ENCODE measurements at places on chromosomes 4 and X.

DNA sequence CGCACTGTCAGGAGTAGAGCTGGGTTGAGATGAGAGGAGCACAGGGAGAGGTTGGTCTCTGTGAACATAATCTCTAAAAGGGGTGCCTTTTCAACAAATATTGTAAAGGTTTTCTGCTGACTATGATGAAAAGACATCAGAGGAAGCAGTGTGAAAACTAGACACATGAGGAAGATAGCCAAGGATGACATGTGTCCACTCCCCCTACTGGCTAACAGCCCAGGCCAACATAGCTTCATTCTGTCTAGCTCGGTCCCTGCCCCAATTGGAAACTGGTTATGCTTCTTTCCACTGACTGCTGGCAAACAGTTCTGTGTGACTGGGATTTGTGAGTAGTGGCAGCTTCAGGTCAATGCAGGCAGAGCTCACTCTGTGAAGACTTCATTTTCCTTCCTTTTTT is 115.4 kb upstream of the ESX1 start:
- no peak for DNase-seq

DNA sequence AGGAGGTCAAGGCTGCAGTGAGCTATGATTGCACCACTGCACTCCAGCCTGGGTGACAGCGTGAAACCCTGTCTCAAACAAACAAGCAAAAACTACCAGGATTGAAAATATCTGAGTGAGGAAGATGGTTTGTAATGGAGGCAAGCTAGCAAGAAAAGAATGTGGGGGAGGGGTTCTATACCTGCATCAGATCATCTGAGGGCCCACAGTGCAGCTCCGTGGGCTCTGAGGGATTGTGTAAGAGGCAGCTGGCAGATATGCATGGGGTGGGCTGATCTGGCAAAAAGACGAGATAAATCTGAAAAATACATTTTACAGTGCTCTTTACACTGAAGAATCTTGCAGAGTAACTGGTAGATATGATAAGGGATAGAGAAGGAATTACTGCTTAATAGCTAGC is 28.9 kb upstream of the CHRNA9 start:
- DNase-seq, result no peak

- no peak for DNase-seq
These were observed 21.9 kb upstream of the ANXA3 start for GRCh38 chr4:78529569-78530209.

DNA sequence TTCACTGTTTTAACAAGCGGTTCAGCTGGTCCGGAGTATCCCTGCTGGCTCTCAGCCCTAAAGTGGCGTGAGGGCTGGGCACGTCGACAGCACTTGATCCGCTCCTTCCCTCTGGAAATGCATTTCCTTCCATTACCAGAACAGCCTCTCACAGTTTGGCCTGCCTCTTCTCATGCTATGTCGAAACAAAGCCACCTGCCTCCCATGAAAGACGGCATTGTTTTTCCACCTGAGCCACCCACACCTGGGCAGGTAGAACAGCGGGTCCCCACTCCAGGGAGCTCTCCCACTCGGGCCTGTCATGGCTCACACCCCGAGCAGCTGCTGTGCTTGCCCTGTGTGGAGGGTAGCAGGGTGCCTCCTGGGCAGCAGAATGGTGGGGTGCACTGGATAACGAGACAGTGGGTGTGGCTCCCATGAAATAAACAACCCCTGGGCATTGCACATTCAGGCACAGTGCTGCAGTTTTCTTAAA is 86.2 kb downstream of the FHDC1 start:
- DNase-seq, result peak; percentile 4

GRCh38 chr4:26719954-26720552 is 136.2 kb downstream of the TBC1D19 start:
- DNase-seq, result no peak

GRCh38 chr4:21592970-21593670 is 355.5 kb downstream of the KCNIP4 start:
- no peak for DNase-seq

- no peak for DNase-seq
These were observed 542.4 kb upstream of the FAM241A start for GRCh38 chr4:111602848-111603247.

GRCh38 chr4:109207061-109207460 is 95.4 kb downstream of the COL25A1 start:
- DNase-seq, result peak; percentile 29

DNA sequence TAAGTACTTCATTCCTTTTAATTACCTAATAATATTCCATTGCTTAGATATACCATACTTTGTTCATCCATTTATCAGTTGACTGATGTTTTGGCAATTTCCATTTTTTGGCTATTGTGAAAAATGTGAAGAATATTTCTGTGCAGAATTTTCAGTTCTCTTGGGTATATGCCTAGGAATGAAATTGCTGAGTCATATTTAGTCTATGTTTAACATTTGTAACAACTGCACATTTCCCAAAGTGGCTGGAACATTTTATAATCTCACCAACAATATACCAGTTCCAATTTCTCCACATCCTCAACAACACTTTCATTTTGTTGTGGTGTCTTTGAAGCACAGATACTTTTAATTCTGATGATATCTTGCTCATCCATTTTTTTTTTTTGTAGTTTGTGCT is 215.5 kb downstream of the PDGFC start:
- DNase-seq, result no peak

- no peak for DNase-seq
These were observed 136.0 kb upstream of the NPY2R start for GRCh38 chr4:155072417-155072816.

- no peak for DNase-seq
These were observed 7.5 kb upstream of the FGFR3 start for GRCh38 chr4:1785592-1785991.

DNA sequence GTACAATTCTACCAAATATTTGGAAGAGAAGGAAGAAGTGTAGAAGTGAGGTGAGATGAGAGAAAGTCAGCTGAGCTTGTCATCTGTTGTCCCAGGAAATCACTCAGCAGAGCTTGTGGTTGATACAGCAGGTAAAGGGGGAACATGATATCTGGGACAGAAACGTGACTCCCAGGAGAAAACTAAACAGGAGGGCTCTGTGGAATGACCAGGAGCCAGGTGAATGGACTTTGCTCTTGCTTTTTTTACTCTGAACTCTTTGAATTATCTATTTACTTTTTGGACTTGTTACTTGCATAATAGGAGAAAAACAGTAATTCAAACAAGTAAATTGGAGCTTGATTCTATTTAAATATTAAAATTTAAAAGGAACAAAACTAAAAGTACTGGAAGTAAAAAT is 555.6 kb upstream of the FRG1 start:
- no peak for DNase-seq

GRCh38 chr4:6924361-6924779 is 14.7 kb downstream of the TBC1D14 start:
- DNase-seq, result no peak

DNA sequence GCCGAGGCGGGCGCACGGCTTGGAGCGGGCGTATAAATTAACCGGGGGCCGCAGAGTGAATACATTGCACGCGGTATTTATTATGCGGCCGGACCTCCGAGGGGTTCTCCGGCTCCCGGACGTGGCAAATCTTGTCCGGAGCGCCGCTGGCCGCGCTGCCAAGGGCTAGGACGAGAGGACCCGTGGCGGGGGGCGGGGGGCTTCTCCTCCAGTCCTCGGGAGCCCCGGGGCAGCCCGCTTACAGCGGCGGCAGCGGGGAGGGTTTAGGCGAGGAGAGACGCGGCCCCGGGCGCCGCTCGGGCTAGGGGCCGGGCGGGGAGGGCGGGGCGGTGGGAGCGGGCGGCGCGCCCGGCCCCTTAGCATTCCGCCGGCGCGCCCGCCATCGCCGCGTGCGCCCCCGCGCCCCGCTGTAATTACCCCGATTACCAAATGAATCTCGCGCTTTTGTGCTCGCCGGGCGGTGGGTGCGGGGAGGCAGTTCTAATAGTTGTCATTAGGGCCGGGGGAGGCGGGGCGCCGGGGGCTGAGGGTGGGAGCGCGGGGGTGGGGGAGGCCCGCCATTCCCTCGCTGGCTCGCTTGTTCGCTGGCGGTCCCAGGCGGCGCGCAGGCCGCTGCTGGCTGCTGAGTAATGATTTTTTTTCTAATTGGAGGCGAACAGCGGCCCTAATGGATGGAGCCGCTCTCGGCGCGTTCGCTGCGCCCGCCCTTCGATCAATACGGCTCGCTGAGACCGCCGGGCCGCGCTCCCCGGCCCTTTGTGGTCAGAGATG is 276.6 kb downstream of the BCOR start:
- DNase-seq, result no peak

DNA sequence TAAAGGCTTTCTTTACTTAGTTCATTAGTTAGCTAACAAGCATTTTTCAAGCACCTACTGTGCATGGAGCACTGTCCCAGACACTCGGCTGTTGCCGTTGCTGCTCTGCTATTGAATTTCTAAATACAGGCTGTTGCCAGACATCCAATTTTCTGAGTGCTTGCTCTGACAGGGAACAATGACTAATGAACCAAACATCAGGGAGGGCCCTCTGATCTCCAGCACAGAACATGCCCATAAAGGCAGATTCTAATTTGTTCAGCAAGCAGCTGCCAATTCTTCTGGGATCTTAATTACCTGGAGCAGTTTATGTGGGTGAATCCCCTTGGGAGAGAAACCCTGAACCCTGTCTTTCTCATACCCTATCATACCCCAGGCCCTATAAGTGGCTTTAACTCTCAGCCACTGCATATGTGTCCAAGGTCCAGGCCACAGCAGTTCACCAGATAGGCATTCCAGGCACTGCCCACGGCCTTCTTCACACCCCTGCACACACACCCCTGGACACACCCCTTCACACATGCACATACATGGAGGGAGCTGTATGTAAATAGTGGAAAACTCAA is 27.9 kb downstream of the TSC22D3 start:
- peak; percentile 51 for DNase-seq

- no peak for DNase-seq
These were observed 167.5 kb upstream of the USP38 start for GRCh38 chr4:143017210-143017609.

GRCh38 chr4:75612306-75612705 is 18.0 kb downstream of the CDKL2 start:
- no peak for DNase-seq

All from NCI-H1417 treated with DMSO at 0.1 percent for 48 hours (cell line).